T-helper 17 cell (primary cell): ENCODE measurements at places on chromosomes 3 and 15. TPM values are rescaled to one million over a fixed set of nuclear protein-coding genes. Genes with fewer than 3 reads are reported as not detected.

- no peak for DNase-seq
Observed at GRCh38 chr3:129514110-129514509, 14.3 kb upstream of the RHO start.

GRCh38 chr15:58361273-58361759, 70.5 kb upstream of the LIPC start:
- no peak for DNase-seq

The IGSF11 gene
- 1.6 TPM for total RNA-seq

The RARRES1 gene
- not detected for total RNA-seq
